Caudate nucleus (tissue), 63 donors: ENCODE measurements at places on chromosomes 1 and 21.
A peak's percentile ranks its signal among the peaks of the same experiment; 100 is the strongest.

DNA sequence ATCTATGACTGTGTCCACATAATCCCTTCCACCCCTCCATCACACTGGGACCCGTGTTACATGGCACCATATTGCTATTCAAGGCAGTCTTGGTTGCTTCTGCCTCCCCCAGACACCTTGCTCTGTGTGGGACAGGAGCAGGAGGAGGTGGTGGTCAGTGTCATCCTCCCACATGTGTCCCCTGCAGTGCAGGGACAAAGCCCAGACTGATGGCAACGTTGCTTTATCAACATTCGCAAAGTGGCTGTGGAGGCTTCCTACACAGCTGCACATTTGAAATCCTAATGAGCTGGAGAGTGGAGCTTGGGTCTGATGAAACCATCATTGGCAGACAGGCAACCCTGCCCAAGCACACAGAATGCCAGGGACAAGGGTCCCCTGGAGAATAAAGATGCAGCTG is 26.2 kb downstream of the TRIM67 start:
- peak; percentile 67 for DNase-seq

GRCh38 chr1:37181425-37181824 is 147.1 kb upstream of the GRIK3 start:
- no peak for DNase-seq

- DNase-seq = no peak
Observed at GRCh38 chr1:173562813-173563212, 40.1 kb downstream of the SLC9C2 start.

DNA sequence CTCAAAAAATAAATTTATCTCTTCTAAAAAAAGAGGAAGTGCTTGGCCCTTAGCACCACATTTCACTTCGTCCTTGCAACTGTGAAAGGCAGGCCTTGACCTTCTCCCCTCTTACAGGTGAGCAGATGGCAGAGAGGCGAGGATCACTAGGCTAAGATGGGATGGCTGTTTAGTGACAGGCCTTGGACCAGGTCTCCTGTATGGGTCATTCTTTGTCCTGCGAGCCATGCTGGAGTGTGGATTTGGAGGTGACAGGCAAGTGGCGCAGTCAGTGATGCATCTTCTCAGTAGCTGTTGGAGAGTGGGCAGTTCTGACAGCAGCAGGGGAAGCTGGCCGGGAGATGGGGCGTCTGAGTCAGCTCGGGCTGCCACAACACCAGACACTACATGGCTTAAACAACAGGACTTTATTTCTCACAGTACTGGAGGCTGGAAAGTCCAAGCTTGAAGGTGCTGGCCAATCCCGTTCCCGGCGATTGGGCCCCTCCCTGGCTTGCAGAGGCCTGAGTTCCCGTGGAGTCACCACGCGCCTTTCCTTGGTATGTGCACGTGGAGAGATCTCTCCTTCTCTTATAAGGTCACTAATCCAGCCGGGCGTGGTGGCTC is 16.5 kb downstream of the SLC27A3 start:
- DNase-seq = no peak

- DNase-seq = no peak
Observed at GRCh38 chr1:213061263-213061662, 10.2 kb downstream of the RPS6KC1 start.

GRCh38 chr21:29293495-29293894 is 5.2 kb upstream of the BACH1 start:
- DNase-seq = no peak

- DNase-seq = no peak
Observed at GRCh38 chr1:116751621-116752020, 2.6 kb upstream of the CD2 start.

DNA sequence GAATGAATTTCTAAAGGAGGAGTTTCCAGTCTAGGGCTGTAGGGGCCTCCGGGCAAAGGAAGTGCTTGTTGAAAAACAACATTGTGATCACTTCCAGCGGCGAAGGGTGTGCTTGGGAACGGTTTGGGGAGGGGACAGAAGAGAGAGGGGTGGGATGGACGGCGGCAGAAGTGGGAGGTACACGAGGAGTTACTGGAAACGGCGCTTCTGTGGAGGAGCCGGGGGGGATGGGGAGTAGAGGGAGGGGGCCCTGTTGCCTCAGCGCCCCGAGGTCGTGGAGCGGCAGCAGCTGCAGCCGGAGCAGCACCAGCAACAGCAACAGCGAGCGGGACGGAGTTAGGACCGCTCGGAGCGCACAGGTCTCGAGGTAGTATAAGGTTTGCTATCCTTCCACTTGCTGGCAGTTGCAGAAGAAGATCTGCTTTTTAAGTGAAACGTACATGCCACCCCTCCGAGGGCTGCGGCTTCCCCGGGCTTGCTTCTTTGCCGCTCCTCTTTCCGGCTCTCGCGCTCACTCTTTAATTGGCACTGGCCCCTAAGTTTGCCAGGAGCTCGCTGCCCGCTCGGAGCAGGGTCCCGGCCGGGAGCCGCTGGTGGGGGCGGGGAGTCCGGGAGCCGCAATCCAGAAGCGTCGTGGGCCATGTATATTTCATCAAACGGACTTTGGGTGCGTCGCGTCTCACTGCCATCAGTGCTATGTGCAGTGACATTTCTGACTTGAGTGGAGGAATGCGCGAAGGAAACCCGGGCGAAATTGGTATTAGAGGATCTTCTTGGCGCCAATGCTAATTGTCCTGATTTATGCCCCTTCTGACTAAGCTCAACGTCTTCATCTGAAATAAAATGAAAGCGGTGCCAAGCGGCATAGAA is 771 bp upstream of the NTNG1 start:
- peak; percentile 20 for DNase-seq

- DNase-seq = no peak
Observed at GRCh38 chr1:114320586-114320985, 166.9 kb upstream of the SYT6 start.

- no peak for DNase-seq
Observed at GRCh38 chr1:168235937-168236336, 10.1 kb downstream of the SFT2D2 start.

- no peak for DNase-seq
Observed at GRCh38 chr1:153698020-153698922, 19.8 kb downstream of the NPR1 start.

GRCh38 chr1:2091611-2092604 is 41.7 kb downstream of the PRKCZ start:
- peak; percentile 49 for DNase-seq

GRCh38 chr1:14254251-14254650 is 344.2 kb upstream of the KAZN start:
- DNase-seq = no peak

GRCh38 chr1:5001466-5001865 is 347.1 kb downstream of the AJAP1 start:
- no peak for DNase-seq
